ENCODE measurements at places on chromosomes 6 and 20.
A peak's percentile ranks its signal among the peaks of the same experiment; 100 is the strongest.

DNA sequence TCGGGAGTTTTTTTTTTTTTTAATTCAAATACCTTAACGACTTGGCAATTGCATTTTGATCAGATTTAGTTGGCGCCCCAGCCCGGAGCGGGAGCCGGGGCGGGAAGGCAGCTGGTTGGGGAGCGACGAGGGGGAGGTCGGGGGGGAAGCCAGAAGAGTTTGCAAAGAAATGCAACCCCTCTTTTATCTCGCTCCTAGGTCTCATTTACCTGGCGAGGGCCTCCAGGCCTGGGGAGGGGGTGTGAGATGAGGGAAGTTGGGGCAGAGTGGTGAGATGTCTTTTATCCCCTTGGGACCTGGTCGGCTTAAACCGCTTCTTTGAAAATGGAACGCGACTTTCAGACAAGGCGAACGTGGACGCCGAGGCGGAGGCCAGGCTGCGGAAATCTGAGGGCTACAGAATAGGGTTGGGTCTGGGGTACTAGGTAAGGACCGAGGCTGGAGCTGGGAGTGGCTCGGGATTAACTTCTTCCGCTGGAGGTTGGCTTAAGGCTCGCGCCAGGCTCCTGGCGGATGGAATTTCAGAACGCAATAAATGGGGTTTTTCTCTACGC, 40.3 kb downstream of the NCR2 start:
- H3K4me1 ChIP-seq = peaks cover 35% of the 10 kb centered on the region
- peaks cover 59% of the 10 kb centered on the region for H3K27me3 ChIP-seq
- no peak overlapping the region for H3K4me3 ChIP-seq
- no peaks in the 10 kb centered on the region for H3K36me3 ChIP-seq
- DNase-seq = no peak

GRCh38 chr6:22149501-22150367, 147.1 kb downstream of the PRL start:
- no peaks in the 10 kb centered on the region for H3K36me3 ChIP-seq
- H3K27me3 ChIP-seq = no peaks in the 10 kb centered on the region
- no peak overlapping the region for H3K4me3 ChIP-seq
- no peak for DNase-seq
- peaks cover 49% of the 10 kb centered on the region for H3K4me1 ChIP-seq
- H3K27ac ChIP-seq = no peak overlapping the region

DNA sequence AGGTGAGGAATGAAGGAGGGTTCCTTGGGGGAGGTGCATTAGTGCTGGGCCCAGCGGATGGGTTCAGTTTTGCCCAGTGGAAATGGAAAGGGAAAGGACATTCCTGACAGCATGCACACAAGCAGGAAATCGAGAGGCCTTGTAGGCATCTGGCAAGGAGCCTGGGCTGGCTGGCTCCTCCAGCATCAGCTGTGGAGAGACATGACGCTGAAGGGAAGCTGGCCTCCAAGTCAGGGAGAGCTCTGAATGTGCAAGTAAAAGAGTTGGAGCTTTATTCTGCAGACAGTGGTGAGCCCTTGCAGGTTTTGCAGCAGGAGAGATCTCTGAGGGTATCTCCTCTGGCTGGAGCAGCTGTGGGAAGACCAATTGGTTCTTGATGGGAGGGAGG, 154.3 kb downstream of the MRPL14 start:
- no peaks in the 10 kb centered on the region for H3K36me3 ChIP-seq
- DNase-seq = peak; percentile 91
- peaks cover 31% of the 10 kb centered on the region for H3K4me1 ChIP-seq
- no peaks in the 10 kb centered on the region for H3K27me3 ChIP-seq
- no peak overlapping the region for H3K4me3 ChIP-seq

DNA sequence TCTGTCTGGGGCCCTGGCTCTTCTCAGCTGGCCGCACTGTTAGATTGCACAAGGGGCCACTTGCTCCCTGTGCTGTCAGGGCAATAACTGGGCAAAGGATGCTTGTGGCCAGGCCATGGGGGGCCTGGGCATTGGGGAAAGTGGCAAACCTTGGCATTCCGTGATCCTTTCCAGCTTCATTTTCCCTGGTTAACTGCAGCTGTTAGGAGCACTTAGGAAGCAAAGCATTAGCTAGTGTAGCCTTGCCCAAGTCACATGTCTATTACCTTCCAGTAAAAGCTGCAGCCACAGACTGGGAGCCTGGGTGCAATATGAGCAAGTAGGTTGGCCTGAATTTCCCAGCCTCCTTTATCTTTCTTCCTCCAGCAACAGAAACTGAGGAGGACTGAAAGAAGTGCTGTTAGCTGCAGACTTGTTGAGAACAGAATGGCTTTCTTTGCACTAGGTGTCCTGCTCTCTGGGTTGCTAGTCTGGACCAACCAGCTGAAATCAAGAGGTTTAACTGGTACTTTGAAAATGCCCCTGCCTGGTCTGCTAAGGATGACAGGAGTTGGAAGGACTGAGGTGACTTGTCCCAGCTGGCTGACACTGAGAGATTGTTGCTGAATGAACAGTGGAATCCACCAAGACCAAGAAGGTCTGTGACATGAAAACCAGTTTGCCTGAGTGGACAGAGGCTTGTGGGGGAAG, 312.3 kb upstream of the SUPT3H start:
- H3K4me3 ChIP-seq = no peak overlapping the region
- H3K27me3 ChIP-seq = no peaks in the 10 kb centered on the region
- H3K36me3 ChIP-seq = no peaks in the 10 kb centered on the region
- DNase-seq = no peak
- no peaks in the 10 kb centered on the region for H3K4me1 ChIP-seq

GRCh38 chr6:21615504-21615903, 22.0 kb downstream of the SOX4 start:
- no peak overlapping the region for H3K4me3 ChIP-seq
- no peaks in the 10 kb centered on the region for H3K4me1 ChIP-seq
- H3K36me3 ChIP-seq = no peaks in the 10 kb centered on the region
